ENCODE measurements at places on chromosomes 11 and 22.

GRCh38 chr11:8223513-8223900 lies 40.2 kb downstream of the LMO1 start:
- DNase-seq = no peak

GRCh38 chr11:122439866-122440810 lies 215.4 kb upstream of the UBASH3B start:
- DNase-seq = no peak

GRCh38 chr11:100639140-100639539 lies 47.9 kb upstream of the ARHGAP42 start:
- DNase-seq = no peak

DNA sequence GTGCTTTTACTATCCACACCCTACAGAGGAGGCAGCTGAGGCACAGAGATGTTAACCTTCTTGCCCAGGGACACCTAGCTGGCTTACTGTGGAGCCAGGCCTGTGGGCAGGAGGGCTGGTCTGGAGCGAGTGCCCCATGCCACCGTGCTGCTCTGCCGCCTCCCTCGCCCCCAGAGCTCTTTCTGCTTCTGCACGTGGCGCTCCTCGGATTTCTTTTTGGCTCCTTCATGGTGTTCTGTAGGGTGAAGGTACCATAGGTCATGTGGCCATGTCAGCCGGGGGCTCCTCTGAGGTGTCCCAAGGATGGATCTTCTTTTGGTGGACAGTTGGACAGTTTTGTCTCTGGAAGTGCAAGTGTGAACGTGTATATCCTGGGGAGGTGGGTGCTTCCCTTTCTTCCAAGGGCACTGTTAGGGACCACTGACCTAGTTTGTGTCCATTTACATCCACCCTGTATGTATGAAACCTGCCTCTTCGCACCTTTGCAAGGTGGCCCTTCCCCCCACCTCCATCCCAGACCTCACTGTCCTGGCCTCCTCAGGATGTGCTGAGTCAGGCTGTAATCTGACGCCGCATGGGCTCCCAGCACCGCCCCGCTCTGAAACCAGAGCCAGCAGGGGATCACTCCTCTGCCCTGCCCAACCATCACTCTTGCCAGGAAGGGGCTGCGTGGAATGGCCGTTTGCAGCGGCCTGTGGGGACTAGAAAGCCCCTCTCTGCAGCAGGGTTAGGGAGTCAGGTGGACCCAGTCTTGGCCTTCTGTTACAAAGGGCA lies 31.7 kb downstream of the POLR3H start:
- DNase-seq = no peak

DNA sequence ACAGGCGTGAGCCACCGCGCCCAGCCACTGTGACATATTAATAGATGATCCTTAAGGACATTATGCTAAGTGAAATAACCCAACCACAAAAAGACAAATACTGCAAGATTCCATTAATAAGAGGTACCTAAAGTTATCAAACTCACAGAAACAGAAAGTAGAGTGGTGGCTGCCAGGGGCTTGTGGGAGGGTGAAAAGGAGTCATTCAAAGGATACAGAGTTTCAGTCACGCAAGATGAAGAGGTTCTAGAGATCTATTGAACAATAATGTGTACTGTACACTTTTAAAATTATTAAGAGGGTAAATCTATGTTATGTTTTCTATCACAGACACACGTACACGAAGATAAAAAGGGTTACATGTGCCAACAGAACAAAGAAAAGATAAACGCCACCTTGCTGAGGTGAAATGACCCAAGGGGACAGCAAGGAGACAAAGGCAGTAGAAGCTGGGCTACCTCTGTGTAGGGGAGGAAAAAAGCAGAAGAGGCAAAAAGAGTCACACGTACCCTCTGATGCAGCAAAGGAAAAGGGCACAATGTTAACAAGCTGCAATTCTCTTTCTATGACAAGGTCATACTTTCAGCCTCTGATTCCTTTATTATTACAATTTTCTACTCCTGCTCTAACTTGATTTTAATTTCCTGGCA lies 65.3 kb downstream of the AMBRA1 start:
- DNase-seq = no peak

GRCh38 chr22:44827666-44828190 lies 75.4 kb downstream of the ARHGAP8 start:
- no peak for DNase-seq

DNA sequence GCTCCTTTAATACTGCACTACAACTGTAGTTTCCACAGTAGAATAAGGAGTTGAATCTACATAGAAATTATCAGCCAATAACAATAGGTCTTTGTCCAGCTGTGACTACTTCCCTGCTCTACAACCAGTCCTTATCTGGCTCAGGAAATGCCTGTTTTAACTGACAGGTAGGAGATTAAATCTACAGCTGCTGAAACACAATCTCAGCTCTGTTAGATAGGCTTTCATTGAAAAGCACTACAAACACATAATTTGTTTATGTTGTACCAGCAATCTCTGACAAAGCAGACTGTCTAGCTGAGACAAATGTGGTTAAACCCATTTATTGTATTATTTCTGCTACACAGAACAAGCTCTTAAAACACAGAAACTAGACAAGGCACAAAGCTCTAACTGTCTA lies 230.0 kb downstream of the SOX6 start:
- no peak for DNase-seq

DNA sequence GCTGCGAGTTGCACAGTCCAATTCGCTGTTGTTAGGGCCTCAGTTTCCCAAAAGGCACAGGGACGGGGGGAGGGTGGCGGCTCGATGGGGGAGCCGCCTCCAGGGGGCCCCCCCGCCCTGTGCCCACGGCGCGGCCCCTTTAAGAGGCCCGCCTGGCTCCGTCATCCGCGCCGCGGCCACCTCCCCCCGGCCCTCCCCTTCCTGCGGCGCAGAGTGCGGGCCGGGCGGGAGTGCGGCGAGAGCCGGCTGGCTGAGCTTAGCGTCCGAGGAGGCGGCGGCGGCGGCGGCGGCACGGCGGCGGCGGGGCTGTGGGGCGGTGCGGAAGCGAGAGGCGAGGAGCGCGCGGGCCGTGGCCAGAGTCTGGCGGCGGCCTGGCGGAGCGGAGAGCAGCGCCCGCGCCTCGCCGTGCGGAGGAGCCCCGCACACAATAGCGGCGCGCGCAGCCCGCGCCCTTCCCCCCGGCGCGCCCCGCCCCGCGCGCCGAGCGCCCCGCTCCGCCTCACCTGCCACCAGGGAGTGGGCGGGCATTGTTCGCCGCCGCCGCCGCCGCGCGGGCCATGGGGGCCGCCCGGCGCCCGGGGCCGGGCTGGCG lies at the start of gene BCR:
Gene BCR, plus strand, starts transcription at position 209 of the 592 bp plus-strand sequence. CDS start 452 bp downstream, outside the sequence.
- peak; percentile 18 for DNase-seq
